GOT3 (cell line): ENCODE measurements at places on chromosomes 7 and 10.

GRCh38 chr7:33155811-33156210, 26.4 kb downstream of the BBS9 start:
- DNase-seq, result no peak

DNA sequence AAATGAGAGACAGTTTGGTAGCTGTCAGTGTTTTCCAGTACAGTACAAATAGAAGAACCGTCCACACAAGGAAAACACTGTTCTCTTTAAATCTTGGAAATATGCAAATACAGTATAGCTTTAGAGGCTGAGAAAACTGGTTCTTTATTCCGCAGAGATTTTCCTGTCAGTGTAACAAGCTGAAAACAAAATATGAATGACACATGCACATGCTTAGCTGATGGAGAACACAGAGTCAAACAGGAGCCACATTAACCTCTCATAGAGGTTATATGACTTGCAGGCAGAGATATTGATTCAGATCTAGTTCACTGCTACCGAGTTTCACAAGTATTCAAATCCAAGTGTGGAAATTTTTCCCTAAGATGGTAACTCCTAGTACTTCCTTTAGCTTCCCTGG, 135.2 kb upstream of the C1QL3 start:
- no peak for DNase-seq

DNA sequence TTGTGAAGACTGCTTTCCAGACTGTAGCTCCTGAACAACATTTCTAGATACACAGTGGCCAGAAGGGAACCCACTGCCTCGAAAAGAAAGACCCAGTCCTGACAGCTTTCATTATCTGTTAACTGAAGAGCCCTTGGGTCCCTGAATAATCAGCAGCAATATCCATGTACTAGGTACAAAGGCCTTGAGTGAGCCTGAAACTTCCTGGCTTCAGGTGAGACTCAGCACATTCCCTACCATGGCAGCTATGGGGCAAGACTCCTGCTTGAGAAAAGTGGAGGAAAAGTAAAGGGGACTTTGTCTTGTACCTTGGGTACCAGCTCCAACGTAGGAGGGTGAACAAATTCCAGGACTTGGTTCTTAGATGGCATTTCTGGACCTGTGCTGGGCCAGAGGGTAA, 92.8 kb downstream of the SIRT1 start:
- no peak for DNase-seq

GRCh38 chr7:134548877-134549276, at the start of gene AKR1B15:
Gene AKR1B15 (plus strand): TSS chr7:134549110. CDS start chr7:134564620, 15,510 bp downstream.
- no peak for DNase-seq

DNA sequence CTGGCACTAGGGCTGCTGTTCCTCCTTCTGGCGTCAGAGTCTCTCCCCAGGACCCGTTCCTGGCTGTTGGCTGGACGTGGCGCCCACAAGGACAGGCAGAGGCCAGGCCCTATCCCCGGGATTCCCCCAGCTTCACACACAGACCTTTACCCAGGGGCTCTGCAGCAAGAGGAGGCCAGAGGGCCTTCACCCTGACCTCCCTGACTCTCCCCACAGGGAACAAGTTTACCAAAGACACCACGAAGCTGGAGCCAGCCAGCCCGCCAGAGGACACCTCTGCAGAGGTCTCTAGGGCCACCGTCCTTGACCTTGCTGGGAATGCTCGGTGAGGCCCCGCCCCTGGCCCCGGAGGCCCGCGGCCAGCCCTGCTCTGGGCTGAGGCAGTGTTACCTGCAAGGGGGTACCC, 82.2 kb downstream of the GTF2IRD1 start:
- no peak for DNase-seq
